ENCODE measurements at places on chromosomes 6 and 20. TPM values are rescaled to one million over a fixed set of nuclear protein-coding genes. Genes with fewer than 3 reads are reported as not detected.
A peak's percentile ranks its signal among the peaks of the same experiment; 100 is the strongest.

DNA sequence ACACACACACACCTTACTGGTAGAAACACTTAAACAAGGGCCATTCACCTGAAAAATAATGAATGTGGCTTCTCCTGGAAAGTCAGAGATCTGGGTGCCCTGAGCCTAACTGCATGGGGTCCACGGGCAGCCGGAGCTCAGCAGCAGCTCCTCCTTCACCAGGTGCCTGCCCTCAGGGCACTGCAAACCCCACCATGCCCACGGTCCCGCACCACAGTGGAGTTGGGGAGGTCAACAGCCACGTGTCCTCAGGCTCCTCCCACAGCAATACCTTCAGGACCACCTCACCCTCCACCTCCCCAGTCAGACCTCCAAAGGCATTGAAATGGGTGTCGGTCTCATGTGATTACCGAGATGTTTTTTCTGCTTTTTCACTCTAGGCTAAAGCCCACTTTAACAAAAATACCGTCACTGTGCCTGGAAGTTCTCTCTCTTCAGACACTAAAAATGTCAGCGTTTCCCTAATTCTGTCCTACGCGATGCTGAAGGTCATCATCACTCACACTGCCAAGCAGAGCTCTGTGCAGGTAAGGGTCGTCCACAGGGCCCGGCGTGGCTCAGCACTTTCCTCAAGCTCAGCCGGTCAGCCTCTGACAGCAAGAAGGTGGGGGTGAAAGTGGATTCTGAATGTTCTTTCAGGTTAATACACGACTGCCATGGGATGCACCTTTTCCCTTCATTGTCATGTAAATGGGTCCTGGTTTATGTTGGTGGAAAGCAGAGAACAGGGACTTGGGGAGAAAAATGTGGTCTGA lies 48.9 kb downstream of the CDK5RAP1 start:
- DNase-seq, result no peak

- DNase-seq, result no peak
Measured at GRCh38 chr20:45181639-45182038, 6.9 kb downstream of the PI3 start.

The SCP2D1 gene
- not detected for total RNA-seq

- no peak for DNase-seq
Measured at GRCh38 chr6:121925024-121925423, 474.4 kb upstream of the HSF2 start.

The LPA gene
- 0.26 TPM for total RNA-seq

The FABP7 gene
- not detected for total RNA-seq

GRCh38 chr6:39931607-39932006 lies 2.7 kb downstream of the MOCS1 start:
- no peak for DNase-seq

- peak; percentile 80 for DNase-seq
Measured at GRCh38 chr6:11460001-11460668, 77.4 kb upstream of the TMEM170B start.

Measured in bronchial epithelial cell (primary cell).